Mucosa of gallbladder (tissue), 1 donor: ENCODE measurements at places on chromosomes 7 and 10. TPM values are rescaled to one million over a fixed set of nuclear protein-coding genes. Genes with fewer than 3 reads are reported as not detected.
A peak's percentile ranks its signal among the peaks of the same experiment; 100 is the strongest.

DNA sequence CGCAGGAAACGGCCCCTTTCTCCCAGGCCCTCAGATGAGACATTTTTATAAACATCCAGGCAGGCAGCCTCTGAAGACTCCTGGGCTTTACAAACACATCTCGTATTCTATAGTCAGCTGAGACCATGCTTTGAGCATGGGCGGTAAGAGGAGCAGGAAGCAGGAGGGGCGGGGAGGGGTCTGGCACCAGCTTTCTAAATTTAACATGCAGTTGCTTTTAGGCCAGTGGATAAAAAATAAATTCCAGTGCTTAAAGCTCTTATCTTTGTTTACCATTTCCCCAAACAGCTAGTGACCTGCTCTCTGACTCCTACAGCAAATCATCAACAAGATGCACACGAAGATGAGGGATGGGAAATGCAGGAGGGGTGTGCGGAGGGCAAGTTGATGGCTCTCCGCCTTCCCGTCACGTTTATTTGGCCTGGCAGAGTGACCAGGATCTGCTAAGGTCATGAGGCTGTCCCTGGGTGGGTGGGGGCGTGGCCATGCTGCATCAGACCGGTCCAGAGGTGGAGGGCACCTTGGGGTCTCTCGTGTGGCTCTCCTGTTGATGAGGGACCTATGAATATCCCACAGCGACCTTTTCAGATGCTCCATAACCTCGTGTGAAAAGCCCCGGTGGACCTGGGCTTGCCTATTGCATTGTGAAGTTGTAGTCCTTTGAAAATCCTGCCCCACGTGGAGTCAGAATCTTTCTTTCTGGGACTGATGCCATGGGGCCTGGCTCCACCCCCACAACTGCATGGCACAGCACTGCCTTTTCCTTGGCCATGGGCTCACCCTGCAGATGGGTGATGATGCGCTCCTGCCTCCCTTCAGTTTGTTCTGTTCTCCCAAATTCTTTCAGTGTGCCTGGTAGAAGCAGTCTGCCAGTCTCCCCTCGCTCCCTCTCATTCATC is 67.5 kb downstream of the PARP12 start:
- peak; percentile 71 for DNase-seq

DNA sequence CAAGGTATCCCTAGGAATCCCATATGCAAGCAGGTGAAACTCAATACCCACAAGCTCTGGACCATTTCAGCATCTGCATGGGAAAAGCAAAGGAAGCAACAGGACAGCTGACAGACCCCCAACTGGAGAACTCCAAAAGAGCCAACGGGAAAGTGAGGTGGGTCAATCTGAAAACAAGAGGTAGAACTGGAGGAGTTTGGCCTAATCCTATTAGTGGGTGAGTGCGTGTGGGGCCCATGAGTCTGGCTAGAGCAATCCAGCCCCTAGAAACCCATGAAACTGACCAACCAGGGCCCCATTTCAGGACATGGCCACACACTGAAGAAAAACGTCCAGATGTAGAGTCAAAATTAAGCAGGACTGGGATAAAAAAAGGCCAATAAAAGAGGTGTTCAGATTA is 26.6 kb upstream of the WNT8B start:
- DNase-seq, result no peak

GRCh38 chr7:101319401-101319800 is 2.2 kb downstream of the IFT22 start:
- DNase-seq, result no peak

DNA sequence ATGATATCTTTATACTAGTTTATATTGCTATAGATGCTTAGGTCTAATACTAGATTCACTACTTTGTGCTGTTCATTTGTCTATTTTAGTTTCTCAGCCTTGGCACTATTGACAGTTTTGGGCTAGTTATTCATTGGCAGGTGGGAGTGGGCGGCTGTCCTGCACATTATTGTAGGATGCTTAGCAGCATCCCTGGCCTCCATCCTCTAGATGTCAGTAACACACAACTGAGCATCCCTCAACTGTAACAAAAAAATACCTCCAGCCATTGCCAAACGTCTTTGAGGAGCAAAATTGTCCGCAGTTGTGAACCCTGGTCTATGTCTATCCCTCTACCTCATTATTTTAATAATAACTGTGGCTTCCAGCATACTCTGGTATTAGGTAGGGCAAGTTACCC is 34.4 kb upstream of the PNLIP start:
- DNase-seq, result no peak

DNA sequence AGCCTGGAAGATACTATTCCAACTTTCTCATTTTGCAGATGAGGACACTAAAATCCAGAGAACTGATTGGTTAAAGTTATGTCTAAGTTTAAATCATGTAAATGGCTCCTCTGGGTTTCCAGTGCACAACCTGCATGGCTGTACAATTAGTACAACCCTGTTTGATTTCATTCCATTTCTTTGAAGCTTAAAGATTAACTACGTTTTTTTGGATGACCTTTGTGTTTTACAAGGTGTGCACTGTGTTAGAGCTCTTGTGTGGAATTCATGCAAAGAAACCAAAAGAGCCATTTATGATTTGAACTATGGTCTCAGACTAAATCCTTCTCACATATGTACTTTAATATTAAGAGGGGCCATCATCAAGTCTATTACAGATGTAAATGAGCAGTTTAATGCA is 149.5 kb downstream of the TMEM168 start:
- DNase-seq, result no peak

- no peak for DNase-seq
Observed at GRCh38 chr7:140981951-140982350, 32.8 kb downstream of the MRPS33 start.

- DNase-seq, result no peak
Observed at GRCh38 chr7:18357691-18358090, 137.9 kb upstream of the HDAC9 start.

DNA sequence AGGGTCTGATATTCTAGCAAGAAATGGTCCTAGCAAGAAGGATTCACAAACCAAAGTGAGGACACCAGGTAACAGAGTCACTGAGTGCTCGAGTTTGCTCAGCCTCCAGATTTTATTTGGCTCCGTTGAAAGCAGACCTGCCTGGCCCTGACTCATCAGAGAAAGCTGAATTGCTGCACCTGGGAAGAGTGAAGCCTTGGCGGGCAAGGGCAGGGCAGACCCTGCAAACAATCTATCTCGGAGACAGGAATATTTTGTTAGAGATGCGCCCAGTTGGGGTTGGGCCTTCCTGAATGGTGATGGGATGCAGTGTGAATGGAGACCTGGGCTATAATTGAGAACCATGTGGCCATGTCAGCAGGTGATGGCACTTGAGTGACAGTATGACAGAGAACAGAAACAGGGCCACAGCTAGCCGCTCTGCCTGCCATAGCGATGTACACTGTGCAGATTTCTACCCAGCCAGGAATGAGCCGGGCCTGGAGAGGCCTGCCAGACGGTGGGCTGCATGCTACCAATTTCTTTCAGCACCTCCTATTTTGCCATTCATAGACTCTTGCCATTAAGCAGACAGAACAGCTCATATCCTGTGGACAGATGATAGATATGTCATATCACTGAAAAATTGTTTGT is 744.2 kb downstream of the LRMDA start:
- DNase-seq, result no peak

The NEURL1 gene
- 4.9 TPM for total RNA-seq

The HBP1 gene
- 67.5 TPM for total RNA-seq

GRCh38 chr10:23834091-23834490 is 374.8 kb upstream of the KIAA1217 start:
- peak; percentile 15 for DNase-seq

DNA sequence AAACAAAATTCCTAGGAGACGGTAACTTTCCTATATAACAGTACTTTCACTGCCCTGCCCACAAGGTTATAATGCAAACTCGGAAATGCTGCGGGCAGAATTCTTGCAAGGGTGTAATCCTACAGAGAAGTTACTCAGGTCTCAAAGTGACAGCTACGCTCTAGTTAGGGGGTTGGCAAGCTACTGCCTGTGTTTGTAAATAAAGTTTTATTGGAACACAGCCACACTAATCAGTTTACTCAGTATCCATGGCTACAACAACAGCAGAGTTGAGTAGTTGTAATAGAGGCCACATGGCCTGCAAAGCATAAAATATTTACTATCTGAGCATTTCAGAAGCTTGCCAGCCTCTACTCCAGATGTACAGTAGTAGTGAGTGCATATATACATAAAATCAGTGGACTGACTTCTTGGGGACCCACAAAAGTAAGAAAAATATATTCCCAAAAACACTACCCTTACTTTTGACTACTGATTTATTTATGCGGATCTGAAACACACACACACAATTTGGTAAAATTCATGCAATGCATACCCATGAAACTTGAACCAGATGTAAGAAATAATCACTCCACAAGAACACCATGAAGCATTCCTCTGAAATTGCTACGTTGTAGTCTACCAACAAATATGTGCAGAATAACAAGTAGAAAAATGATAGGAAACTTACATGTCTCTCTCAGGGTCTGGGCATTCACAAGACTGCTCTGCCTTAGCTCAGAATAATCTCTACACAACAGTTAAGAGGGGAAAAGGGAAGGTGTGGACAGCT is 53.0 kb downstream of the SMURF1 start:
- DNase-seq, result no peak

DNA sequence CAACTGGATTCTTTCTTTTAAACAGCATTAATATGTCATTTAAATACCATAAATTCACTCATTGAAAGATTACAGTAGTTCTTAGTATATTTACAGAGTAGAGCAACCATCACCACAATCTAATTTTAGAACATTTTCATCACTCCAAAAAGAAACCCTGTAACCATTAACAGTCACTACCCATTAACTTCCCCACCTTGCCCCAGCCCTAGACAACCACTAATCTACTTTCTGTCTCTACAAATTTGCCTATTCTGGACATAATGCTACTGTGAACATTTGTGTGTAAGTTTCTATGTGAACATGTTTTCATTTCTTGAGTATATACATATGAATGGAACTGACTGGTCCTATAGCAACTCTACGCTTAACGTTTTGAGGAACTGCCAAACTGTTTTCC is 42.4 kb downstream of the P4HA1 start:
- DNase-seq, result no peak

DNA sequence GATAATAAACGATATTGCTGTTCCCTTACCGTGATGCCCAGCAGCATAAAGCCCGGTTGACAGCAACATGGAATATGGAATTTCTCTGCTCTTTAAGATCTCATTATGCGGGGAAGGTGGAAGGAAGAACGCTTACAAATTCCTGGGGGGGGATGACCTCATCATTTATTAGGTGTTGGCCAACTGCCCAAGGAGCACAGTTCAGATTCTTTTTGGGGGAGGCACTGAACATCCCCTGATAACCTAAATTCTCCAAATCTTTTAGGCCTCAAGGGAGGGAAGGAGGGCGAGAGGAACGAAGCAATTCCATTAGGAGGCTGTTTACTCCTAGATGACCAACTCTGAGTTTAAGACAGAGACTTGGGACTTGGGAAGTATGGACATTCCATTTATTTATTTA is 5.2 kb upstream of the COL26A1 start:
- DNase-seq, result no peak

DNA sequence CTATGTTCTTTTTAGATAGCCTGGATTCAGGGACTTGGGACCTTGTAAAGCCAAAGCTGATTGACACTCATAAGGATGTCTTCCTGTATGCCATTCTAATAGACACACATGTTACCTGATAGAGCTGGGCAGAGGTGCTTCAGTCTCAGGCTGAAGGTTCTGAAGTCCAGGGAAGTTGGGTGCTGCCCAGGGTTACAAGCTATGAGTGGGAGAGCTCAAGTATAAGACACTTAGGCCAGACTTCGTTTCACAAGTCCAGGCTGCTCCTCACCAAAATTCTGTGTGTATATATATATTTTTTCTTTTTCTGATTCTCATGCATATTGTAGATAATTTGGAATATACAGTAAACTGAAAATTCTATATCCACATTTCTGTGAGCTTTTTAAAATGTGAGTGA is 144.2 kb downstream of the HDAC9 start:
- DNase-seq, result no peak

- DNase-seq, result no peak
Observed at GRCh38 chr7:26675143-26675887, 189.1 kb downstream of the SKAP2 start.

DNA sequence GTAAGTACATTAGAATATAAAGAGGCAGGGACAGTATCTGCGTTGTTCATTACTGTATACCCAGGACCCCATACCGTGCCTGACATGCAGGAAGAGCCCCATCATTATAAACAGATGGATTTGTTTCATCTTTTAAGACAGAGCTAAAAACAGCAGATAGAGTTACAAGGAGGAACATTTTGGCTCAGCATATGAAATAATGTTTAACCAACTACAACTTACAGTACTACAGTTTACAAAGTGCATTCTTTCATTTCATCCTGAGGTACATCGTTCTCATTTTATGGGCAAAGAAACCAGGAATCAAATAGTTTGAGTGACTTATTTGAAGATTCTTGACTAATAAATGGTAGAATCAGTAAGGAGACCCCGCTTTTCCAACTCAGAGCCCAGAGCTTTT is 38.1 kb upstream of the AGBL3 start:
- no peak for DNase-seq

The AGR2 gene
- total RNA-seq, result 979 TPM

The HOXA2 gene
- 0.52 TPM for total RNA-seq

- DNase-seq, result no peak
Observed at GRCh38 chr10:74077416-74077815, 73.2 kb downstream of the AP3M1 start.

- DNase-seq, result no peak
Observed at GRCh38 chr7:40923626-40924025, 779.3 kb downstream of the INHBA start.

GRCh38 chr10:18606051-18606695 is 45.2 kb downstream of the NSUN6 start:
- no peak for DNase-seq

DNA sequence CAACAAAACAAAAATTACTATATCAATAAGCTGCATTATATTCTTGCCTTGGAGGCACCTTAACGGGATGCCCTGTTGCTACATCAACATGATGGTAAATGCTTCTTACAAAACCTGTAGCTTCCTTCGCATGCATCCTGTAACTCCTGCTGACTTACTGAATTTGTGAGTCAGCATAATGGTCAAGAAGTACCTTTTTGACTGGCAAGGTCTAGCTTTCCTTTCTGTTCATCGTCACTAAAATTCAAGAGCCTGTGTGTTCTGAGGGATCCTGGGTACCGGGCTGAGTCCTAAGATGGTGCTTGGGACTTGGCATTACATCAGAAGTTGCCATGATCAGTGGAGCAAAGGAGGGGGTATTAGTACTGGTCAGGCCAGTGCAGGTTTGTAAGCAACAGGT is 4.9 kb downstream of the PFKFB3 start:
- DNase-seq, result no peak

DNA sequence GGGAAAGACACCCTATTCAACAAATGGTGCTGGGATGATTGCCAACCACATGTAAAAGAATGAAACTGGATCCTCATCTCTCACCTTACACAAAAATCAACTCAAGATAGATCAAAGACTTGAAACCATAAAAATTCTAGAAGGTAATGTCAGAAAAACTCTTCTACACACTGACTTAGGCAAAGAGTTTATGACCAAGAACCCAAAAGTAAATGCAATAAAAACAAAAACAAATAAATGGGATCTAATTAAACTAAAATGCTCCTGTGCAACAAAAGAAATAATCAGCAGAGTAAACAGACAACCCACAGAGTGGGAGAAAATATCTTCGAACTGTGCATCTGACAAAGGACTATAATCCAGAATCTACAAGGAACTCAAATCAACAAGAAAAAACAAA is 504.2 kb upstream of the MBL2 start:
- no peak for DNase-seq

- no peak for DNase-seq
Observed at GRCh38 chr7:158646766-158647474, 57.7 kb downstream of the NCAPG2 start.
